Left ventricle myocardium inferior (tissue), 1 donor: ENCODE measurements at places on chromosomes 16 and 17.

DNA sequence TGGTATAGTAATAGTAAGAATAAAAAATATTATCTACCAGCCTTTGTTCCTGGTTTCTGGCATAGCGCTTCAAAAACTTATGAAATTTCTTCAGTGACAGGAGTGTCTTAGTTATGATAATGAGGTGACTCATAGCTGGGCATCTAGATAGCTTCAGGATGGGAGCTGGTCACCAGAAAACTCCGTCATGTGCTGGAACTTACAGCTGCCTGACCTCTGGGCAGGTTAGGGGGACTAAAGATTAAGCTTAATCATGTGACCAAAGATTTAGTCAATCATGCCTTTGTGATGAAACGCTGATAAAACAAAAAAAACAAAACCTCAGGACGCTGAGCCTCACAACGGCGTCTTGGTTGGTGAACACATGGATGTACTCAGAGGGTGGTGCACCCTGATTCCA lies 154.2 kb downstream of the MYO1D start:
- DNase-seq, result no peak

DNA sequence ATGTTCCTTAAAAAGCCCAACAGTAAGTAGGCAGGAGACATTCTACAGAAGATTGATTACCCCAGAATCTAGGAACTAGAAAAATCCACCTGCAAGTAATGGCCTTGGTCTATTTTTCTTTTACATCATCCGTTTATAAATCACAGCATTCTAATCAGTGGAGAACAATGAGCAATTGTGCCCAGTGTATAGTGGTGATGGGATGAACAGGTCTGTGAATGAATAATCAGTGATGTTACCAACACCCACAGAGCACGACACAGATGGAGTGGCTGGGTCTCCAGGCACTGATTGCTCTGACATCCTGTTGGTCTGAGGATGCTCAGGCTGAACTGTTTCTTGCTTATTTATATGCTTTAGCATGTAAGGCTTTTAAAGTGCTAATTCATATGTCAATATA lies 1251.2 kb upstream of the CDH8 start:
- DNase-seq, result no peak

DNA sequence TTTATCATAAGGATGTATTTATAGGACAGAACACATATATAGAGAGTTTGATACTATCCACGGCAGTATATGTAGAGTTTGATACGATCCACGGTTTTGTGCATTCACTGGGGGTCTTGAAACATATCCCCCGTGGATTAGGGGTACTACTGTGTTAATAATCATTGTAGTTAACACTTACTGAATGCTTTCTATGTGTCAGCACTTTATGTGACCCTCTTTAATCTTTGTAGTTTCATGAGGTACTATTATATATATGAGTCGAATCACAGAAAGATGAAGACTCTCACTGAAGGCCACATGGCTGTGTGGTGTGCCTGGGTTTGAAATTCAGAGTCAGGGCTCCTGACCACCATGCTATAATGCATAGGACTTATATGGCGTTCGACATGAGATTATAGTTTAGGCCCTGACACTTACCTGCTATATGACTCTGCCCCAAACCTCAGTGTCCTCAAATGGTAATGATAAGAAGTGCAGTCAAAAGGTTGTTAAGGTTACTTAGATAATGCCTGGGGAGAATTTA lies 4.3 kb upstream of the HEATR6 start:
- DNase-seq, result no peak

GRCh38 chr17:46889519-46889918 lies 33.4 kb upstream of the GOSR2 start:
- DNase-seq, result no peak

GRCh38 chr17:48754500-48755261 lies 26.1 kb upstream of the HOXB13 start:
- DNase-seq, result no peak

DNA sequence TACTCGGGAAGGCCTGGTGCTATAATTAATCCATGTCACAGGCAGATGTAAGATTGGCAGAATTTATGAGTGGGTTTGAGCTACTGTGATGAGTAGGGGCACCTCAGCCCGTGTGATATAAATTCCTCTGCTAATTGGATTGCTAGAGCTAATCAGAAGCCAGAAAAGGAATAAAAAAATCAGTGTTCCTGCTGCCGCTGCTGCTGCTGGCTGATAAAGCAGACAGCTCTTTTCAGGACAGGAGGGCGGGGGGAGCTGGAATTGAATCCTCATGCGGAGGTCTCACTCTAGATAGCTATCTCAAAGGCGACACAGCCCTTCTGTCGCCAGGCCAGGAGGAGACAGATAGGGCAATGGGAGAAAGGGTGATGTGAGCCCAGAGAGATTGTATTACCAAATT lies 182.7 kb upstream of the ZFHX3 start:
- no peak for DNase-seq

DNA sequence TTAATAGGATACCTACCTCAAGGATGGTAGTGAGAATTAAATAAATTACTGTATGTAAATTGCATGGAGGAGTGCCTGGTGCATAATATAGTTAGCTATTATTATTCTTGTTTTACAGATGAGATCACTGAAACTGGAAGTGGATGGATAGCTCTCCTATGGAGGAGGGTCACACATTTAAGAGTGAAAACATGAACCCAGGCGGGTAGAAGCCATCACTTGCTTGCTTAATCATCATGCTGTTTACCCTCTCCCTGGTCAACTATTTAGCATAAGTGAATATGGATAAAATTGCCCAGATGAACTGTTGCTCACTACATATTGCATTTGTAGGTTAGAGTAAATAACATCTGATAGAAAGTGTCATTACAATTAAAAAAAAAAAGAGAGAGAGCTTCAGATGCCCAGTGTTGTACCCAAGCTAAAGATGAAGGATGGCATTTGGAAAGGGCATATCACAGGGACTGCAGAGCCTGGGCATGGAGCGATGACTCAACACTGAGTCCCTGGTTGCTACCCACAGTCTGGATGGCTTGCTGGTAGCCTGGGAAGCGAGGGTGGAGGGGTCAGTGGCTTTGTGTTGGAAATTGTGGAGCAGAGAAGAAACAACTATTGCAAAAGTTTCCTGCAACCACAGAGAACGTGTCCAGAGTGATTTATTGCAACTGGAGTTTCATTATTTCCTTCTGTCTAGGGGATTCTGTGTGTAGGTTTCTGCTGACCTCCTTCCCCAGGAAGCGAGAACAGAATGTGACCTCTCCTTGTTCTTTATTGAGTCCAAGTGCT lies 414.4 kb downstream of the SHISA9 start:
- no peak for DNase-seq

GRCh38 chr17:2025622-2026309 lies 632 bp upstream of the RTN4RL1 start:
- DNase-seq, result peak; percentile 78

DNA sequence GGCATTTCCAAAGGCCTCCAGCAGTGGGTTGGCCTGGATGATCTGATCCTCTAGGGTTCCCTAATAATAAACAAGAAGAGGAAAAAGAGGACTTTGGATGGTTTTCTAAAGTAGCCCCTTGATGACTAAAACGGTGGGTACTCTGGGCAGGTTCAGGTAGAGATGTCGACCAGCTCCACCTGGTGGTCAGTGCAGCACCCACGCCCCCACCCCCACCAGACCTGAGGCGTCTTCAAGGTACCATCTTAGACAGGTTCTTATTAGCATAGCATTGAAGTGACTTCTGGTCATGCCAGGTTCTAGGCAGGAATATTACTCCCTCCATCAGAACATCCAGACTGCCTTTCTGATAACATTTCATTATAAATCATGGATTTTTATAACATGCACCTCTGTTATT lies 15.0 kb downstream of the MYH13 start:
- no peak for DNase-seq

DNA sequence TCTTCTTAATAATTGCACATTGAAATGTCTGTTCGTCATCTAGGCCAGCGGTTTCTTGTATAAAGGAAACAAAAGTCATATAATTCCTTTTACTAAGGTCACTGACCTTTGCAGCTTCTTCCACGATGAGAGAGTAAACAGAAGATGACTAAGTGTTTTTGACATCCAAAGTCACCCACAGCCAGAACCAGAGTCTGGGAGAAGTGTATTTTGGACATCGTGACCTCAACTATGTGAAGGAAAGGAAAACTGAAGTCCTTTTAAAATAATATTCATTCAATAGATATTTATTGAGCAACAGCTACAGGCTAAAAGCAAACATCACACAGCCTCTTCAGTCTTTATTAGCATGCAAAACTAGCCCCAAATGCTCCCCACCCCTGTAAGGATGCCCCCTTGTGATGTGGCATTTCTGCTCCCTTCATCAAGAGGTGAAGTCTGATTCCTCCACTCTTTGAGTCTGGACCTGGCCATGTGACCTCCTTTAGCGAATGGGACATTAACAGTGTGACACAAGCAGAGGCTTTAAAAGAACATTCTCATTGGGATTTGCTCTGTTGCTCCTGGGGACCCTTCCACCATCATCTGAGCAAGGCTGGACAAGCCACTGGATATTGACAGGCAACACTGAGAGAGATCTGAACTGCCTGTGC lies 8.1 kb upstream of the PMP22 start:
- no peak for DNase-seq

GRCh38 chr16:10558746-10559641 lies 21.4 kb downstream of the EMP2 start:
- peak; percentile 77 for DNase-seq

DNA sequence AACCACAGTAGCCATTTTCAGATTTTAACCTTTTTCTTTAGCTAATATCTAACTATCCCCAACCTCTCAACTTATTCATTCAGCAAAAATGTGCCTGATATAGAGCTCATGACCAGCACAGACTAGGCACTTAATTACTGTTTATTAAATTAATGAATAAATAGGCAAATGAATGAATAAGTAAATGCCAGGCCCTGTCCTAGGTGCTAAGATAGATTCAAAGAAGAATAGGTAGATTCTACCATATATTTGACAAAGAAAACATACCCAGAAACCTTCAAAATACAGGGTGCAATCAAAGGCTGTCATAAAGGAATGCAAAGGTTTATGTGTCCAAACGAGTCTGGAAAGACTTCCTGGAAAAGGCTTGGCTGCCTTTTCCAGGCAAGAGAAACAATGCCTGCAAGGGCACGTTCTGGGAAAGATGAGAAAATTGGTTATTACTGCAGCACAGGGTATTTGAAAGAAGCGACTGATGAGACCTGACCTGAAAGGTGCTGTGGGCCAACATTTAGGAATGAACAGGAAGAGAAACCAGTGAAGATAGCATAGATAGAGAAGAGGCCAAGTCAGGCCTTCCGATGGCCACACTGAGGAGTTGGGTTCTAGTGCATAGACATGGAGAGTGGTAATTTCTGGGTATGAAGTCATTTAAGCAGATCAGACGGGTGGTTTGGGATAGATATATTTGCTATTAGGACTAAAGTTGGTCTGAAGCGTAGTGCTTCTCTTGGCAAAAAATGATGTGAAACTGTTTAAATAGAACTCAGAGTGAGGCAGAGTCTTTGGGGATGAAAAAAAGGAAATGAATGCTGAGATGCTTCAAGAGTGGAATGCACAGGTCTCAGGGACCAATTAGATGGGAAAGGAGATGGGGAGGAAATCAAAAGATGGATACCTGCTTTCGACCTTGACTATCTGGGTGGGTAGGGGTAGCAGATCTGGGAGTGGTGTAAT lies 11.4 kb upstream of the CCL2 start:
- DNase-seq, result no peak

DNA sequence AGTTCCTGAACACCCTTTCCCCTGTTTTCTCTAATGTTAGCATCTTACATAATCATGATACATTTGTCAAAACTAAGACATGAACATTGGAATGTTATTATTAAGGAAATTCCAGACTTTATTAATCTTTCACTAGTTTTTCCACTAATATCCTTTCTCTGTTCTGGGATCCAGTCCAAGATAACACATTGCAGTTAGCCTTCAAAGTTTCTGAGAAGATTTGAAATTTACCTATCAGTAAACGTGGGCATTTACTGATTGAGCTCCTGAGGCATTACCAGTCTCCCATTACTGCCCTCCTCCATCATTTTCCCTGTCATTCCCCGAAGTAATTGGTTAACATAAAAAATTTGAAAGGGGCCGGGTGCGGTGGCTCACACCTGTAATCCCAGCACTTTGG lies 5.7 kb upstream of the CD300LG start:
- no peak for DNase-seq

- no peak for DNase-seq
Measured at GRCh38 chr16:35142809-35143192, 1683.4 kb downstream of the TP53TG3F start.

DNA sequence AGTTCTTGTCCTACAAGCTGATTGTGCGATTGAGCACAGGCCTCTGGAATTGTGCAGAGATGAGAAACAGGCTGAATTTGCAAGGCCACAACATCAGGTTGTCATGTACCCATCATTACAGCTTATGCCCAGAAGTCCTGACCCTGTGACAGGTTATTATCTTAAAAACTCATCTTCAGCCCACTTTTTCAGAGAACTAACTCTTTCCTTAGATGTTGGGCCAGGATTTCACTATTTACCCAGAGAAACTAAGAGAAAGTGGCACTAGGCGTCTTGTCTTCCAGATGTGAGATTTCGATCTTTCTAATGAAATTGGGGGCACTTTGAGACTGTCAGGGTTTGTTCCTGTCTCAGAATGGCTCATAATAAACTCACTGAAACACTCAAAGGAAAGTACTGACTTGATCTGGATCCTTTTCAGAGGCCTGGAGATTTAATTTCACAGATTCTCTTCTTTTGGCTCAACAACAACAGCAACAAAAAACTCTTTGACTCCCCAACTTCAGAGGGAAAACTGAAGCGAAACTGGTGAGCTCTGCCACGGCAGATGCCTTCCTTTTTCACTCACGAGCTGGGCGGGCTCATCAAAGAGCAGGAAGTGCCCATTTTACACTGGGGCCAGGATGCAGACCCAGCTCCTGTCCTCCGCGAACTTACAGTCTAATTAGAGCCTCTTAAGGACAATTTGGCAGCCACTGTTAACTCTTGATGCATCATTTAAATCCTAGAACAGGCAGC lies 17.7 kb upstream of the SLC12A3 start:
- DNase-seq, result no peak

DNA sequence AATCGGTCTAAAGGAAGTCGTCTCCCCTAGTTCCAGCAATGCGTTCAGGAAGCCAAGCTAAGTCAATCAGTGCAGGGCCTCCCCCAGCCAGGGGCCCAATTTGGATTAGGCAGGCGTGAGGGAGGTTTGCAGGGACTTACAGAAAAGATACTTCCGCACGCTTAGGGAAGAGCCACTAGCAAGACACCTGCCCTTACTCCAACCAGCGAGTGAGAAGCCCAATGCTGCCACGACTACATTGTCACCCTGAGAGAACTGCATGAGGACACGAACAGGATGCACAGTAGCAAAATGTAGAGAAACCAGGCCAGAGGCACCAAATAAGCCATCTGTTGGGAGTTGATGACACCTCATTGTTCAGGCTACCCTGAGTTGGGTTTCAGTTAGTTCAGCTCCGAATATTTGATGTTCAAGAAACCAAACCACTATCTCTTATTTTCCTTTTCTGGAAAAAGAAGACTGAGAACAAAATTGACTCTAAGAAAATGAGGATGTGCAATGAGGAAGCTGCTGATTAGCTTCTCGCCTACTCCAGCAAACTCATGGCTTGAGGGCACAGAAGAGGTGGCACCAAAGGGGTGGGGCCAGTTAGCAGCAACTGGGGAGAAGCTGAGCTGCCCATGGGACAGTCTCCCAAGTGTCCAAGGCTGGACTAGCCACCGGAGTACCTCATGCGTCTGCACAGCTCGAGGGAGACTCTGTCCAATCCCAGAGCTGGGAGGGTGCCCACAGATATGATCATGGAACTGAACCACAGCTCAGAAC lies 29.3 kb downstream of the TK2 start:
- DNase-seq, result peak; percentile 59

- DNase-seq, result no peak
Measured at GRCh38 chr17:39239640-39240314, 14.0 kb upstream of the STAC2 start.

- no peak for DNase-seq
Measured at GRCh38 chr16:27127308-27127707, 60.6 kb downstream of the C16orf82 start.
